ENCODE measurements at places on chromosomes 6 and 20.
A peak's percentile ranks its signal among the peaks of the same experiment; 100 is the strongest.

GRCh38 chr20:53737396-53738038, 143.9 kb upstream of the ZNF217 start:
- DNase-seq = no peak

DNA sequence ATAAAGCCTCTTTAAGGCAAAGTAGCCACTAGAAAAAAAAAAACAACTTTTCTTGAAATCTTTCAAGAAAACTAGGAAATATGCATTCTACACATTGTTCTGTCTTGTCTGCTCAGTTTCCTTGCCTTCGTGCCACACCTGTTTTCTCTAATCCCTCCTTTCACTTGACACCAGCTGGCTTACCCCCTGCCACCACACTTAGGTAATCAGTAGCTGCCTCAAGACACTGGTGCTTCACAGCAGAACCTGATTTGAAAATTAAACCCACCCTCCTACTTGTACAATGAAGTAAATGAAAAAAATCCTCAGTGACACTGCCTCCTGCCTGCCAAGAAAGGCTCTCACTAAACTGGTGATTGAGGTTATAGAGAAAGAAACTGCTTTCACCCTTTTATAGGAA, 45.8 kb upstream of the SCML4 start:
- no peak for DNase-seq

DNA sequence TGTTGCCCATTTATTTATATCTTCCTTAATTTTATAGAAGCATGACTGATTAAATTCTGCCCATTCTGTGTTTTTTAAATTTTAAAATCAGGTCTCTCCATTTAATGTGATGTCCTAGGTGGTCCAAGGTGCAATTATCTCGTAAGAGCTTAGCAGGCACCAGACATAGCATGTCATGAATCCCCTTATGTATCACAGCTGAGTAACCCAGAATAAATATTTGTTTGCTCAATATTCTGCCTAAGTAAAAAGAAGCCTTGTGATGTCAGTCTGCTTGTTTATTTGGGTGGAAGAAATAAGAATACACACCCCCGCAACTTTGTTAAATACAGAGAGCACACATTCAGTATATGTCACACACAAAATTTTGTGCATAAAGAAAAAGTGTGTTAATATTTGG, 211.3 kb downstream of the FARS2 start:
- no peak for DNase-seq

DNA sequence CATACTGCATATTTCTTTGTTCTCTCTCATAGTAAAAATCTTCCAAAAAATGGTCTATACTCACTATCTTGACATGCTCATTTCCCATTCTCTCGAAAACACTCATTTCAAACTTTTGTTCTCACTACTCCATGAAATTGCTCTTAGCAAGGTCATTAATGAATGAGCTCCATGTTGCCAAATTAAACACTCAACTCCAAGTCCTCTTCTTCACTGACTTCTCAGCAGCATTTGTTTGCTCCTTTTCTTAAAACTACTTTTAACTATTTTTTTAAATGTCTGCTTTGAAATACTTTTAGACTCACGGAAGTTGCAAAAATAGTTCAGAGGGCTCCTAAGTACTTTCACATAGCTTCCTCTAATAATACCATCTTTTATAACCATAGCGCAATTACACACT, 274.0 kb upstream of the PREP start:
- DNase-seq = no peak

DNA sequence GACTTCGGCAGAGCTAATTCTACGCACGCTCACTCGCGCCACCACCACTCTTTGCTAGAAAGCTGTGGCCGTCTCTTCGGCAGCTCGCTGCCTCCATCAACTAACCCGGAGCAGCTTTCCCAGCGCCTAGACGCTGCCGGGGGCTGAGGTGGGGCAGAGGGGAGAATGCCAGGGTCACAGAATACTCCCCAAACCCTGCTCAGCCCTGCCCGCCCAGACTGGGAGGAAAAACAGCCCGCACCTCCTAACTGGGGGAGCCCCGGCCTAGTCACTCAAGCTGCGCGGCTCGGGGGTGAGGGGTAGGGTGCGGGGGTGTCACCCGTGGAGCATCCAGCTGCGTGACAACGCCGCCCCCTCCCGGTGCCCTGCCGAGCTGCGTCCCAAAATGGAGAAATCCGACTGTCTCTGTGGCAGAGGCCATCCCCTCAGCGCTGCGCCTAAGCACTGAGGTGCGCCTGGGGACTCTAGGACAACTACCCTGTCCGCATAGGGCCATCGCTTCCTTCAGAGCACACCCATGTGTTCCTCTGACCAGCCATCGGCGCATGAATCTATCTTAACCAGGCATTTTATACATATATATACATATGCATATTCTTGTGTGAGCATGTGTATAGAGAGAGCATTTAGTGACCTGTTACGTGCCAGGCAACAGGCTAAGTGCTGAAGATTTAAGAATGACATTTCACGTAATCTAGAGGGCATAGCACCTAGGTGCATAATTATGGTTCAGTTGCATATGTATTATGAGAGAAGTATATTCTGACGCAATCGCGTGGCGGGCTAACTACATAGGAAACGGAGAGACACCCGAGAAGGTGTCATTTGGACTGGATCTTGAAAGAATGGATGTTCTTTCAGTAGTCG, 1.5 kb upstream of the TENT5A start:
- peak; percentile 80 for DNase-seq

- no peak for DNase-seq
Measured at GRCh38 chr6:158158748-158159147, 9.3 kb downstream of the SERAC1 start.

GRCh38 chr6:170226647-170227046, 64.2 kb downstream of the DLL1 start:
- no peak for DNase-seq

DNA sequence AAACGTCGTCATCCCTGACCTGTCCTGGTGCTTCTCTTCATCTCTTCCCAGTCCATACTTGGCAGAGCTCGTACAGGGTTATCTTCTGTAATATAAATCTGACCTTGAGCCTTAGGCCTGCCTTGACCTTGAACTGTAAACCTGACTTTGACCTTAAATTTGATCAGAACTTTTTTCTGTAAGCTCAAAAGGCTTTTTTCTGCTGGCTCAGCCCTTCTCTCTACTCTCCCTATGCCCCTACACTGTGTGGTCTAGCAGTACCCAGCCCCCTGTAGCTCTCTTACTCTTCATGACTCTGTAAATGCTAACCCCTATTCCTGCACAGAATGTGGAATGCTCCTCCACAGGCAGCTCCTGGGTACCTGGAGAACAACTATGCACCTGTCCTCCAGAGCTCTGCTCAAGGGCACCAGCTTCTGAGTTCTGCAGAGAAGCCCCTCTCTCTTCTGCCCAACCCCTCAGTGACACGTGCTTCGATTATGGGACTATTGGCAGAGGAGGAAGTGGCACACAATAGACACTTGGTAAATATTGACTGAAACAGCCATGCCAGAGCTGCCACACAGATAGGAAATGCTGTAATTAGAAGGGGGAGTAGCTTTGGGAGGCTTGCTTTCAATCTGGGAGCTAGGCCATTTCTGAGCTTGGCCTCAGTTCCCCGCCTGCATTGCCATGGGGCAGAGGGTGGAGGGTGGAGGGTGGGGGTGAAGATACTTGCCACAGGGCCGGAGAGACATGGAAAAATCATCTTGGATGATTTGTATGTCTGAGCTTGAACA, 15.4 kb downstream of the SNPH start:
- DNase-seq = no peak

- no peak for DNase-seq
Measured at GRCh38 chr20:32911355-32911754, 52.6 kb downstream of the EFCAB8 start.

DNA sequence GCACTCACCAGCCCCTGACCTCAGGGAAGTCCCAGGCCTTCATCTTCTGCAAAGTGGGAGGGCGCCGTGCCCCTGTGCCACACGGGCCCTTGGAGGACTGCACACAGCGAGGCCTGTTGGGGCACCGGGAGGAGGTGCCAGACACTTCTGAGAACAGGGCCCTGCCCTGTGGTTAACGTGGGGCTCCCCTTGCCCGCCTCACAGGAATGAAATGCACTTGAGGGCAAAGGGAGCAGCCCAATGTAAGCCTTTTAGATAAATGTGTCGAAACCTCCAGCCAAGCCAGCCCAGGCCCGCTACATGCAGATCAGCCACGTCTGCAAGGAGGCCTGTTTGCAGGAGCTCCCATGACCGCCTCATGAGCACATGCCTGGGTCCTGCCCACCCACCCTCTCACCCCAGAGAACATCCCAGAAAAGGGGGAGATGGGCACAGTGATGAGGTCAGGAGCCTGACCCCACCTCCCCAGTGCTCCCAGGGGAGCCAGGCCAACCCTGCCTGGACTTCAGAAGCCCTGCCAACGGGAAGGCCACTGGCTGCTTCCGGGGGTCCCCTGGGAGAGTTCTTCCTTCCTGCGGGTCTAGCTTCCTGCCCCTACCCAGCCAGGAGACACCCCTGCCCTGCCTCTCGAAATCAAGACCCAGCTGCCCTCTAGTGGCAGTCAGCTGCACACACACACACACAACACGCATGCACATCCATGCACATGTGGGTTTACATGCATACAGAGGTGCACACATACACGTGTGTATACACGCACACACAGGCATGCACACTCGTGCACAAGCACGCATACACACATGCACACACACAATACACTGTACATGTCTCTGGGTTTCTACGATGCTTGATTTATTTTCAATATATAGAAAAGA, 178.7 kb downstream of the TAF4 start:
- DNase-seq = no peak

- DNase-seq = no peak
Measured at GRCh38 chr6:109105681-109106080, 10.4 kb downstream of the CEP57L1 start.

GRCh38 chr20:31894980-31895675, 24.7 kb downstream of the TTLL9 start:
- no peak for DNase-seq

DNA sequence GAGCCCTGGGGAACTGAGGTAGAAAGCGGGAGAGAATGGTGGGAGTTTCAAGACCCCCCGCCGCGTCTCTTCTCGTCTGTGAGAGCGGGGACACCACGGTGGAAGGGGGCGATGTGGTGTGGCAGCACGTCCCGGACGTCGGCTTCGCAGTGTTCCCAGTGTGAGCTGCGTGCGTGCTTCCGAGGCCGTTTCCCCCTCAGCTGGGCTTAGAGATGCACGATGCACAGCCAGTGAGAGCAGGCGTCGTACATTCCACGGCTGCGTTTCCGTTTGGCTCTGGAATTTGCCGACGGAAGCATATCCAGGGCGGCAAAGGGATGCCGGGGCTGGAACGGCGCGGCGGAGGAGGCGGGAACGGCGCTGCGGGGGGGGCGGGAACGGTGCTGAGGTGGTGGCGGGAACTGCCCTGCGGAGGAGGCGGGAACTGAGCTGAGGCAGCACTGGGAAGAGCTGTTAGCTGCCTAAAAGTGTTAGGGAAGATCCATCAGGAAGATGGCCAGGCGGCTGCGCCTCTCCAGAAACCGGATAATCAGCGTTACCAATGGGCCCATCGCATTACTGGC, 37.7 kb downstream of the KIF25 start:
- no peak for DNase-seq

- no peak for DNase-seq
Measured at GRCh38 chr6:115835314-115835713, 225.4 kb downstream of the FRK start.

DNA sequence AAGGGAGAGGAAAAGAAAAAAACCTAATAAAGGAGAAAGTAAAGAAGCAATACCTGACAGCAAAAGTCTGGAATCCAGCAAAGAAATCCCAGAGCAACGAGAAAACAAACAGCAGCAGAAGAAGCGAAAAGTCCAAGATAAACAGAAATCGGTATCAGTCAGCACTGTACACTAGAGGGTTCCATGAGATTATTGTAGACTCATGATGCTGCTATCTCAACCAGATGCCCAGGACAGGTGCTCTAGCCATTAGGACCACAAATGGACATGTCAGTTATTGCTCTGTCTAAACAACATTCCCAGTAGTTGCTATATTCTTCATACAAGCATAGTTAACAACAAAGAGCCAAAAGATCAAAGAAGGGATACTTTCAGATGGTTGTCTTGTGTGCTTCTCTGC, 70.8 kb upstream of the RNF146 start:
- no peak for DNase-seq

DNA sequence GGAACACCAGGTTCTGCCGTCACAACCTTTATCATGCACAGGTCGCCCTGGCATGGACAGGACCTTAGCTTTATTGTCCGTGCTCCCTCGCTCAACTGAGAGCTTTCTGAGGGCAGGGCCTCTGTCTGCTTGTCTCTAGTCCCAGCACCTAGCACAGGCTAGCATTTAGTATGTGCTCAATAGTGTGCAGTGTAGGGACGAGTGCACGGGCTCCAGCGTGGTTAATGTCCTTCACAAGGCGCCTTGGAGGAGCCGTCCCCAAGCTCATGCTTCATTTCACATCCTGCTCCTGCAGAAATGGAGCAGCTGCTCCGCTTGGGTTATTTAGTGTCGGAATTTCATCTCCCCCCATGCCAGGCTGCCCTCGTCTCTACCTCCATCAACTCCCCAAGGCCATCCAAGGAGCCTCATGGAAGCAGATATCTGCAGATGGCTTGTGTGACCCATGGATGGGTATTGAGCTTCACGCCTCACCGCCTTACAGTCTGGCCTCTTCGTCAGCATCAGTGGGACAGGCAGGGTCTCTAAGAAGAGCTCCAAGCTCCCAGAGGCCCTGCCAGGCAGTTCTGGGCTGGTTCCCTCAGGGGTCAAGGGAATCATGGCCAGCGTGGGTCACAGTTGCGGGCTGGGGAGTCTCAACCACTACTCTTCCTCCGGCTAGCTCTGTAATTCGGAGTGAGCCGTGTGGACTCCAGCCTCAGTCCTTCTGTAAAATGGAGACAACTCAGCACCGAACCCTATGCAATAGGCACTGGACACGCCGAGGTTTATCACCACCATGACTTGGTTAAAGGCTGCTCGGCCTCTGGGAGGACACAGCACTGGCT, 60.8 kb upstream of the APCDD1L start:
- no peak for DNase-seq

DNA sequence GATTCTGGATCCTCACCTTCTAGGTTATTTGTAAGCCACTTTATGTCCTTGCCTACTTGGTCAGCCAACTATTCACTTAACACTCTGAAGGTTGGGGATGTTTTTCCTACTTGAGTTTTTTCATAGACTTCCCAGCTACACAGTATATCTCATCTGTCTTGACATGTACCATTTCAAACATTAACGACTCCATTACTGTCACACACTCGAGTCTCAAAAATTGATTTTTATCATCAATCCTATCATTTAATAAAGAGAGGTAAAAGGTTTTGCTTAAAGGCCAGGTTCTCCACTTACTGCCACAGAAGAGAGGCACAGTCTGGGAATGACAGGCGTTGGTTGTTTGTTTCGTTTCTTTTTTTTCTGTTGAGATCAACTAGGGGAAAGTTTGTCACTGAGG, 38.2 kb upstream of the LAMP5 start:
- no peak for DNase-seq

GRCh38 chr6:143700684-143701348, 23.1 kb downstream of the PHACTR2 start:
- no peak for DNase-seq

DNA sequence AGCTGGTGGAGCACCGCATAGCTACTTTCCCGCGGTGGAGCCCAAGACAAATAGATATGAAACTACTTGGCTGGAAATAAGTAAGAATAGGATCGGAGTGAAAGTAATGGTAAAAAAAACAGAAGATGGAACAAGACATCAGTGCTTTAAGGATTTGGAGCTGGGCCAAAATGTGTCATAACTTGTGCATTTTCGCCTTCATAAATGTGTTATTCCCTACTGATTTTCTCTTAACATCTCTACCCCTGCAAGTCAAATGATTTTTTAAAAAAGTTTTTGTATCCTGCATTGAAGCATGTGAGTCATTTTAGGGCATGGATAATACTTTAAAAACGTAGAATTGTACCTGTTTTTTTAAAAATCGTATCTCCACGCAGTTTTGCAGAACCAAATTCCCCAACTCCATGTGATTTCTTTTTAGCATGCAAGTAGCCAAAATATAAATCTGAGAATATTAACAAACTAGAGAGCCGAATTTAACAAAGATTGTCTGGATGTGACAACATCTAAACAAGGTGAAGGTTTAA, 882 bp upstream of the FAM184A start:
- DNase-seq = no peak

All from activated CD8-positive, alpha-beta memory T cell treated with anti-CD3 and anti-CD28 coated beads for 4 hours (primary cell).